ENCODE measurements at places on chromosomes 3 and 15. TPM values are rescaled to one million over a fixed set of nuclear protein-coding genes. Genes with fewer than 3 reads are reported as not detected.
A peak's percentile ranks its signal among the peaks of the same experiment; 100 is the strongest.

LRRC15 gene
- not detected for total RNA-seq

GRCh38 chr15:94445566-94446160 lies 214.3 kb downstream of the MCTP2 start:
- H3K4me3 ChIP-seq = no peak overlapping the region
- H3K27me3 ChIP-seq = no peaks in the 10 kb centered on the region
- no peaks in the 10 kb centered on the region for H3K36me3 ChIP-seq
- no peak overlapping the region for H3K27ac ChIP-seq
- H3K4me1 ChIP-seq = no peaks in the 10 kb centered on the region

DNA sequence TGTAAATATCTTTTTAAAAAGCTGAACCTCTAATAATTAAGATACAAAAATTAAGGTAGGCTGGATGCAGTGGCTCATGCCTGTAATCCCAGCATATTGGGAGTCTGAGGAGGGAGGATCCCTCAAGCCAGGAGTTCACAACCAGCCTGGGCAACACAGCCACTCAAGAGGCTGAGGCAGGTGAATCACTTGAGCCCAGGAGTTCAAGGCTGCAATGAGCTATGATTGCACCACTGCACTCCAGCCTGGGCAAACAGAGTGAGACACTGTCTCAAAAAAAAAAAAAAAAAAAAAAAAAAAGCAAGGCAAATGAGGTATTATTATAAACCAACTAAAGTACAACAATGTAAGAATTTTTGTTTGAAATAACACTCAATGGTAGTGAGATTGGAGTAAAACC lies 47.6 kb downstream of the EFHB start:
- no peak overlapping the region for H3K4me3 ChIP-seq
- H3K4me1 ChIP-seq = no peaks in the 10 kb centered on the region

PLA2G4B gene
- 5.9 TPM for total RNA-seq

GRCh38 chr15:56286213-56286612 lies 42.5 kb upstream of the RFX7 start:
- no peak for DNase-seq
- no peaks in the 10 kb centered on the region for H3K27me3 ChIP-seq
- H3K27ac ChIP-seq = no peak overlapping the region
- H3K36me3 ChIP-seq = no peaks in the 10 kb centered on the region

SHC4 gene
- 5.7 TPM for total RNA-seq

EXD1 gene
- not detected for total RNA-seq

BTLA gene
- 14.8 TPM for total RNA-seq

CHRNB4 gene
- total RNA-seq = not detected

DNA sequence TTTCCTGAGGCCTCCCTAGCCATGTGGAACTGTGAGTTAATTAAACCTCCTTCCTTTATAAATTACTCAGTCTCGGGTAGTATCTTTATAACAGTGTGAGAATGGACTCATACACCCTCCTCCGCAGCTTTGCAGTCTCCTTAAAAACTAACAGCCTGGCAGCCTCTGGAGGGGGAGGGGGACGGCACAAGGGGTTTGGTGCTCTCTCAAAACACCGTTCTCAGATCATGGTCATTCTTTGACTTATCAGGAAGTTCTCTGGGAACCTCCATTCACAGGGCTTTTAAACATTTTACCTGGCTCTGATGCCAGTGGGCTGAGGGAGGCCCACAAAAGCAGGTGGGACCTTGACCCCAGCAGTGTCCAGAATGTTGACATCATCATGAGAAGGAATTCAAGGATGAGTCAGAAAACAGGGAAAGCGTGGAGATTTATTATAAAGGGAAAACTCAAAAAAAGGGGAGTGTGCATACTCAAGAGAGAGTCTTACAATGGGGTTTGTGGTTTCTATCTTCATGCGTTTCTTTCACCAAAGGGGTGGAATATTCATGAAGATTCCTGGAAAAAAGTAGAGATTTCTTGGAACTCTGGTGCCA lies 43.9 kb downstream of the ONECUT1 start:
- no peaks in the 10 kb centered on the region for H3K4me1 ChIP-seq
- no peak overlapping the region for H3K4me3 ChIP-seq
- no peaks in the 10 kb centered on the region for H3K27me3 ChIP-seq
- H3K36me3 ChIP-seq = no peaks in the 10 kb centered on the region

GRCh38 chr15:90266485-90266884 lies 1.0 kb downstream of the NGRN start:
- DNase-seq = no peak
- peaks cover 21% of the 10 kb centered on the region for H3K36me3 ChIP-seq
- H3K27me3 ChIP-seq = no peaks in the 10 kb centered on the region
- H3K4me3 ChIP-seq = peak overlapping the region; percentile 87
- peak overlapping the region; percentile 96 for H3K27ac ChIP-seq

THBS1 gene
- total RNA-seq = 6.6 TPM

- no peak for DNase-seq
- no peaks in the 10 kb centered on the region for H3K27me3 ChIP-seq
- H3K4me1 ChIP-seq = no peaks in the 10 kb centered on the region
- H3K27ac ChIP-seq = no peak overlapping the region
These were observed 362.2 kb upstream of the SLCO3A1 start for GRCh38 chr15:91491101-91491950.

GOLGA8T gene
- total RNA-seq = not detected

DNA sequence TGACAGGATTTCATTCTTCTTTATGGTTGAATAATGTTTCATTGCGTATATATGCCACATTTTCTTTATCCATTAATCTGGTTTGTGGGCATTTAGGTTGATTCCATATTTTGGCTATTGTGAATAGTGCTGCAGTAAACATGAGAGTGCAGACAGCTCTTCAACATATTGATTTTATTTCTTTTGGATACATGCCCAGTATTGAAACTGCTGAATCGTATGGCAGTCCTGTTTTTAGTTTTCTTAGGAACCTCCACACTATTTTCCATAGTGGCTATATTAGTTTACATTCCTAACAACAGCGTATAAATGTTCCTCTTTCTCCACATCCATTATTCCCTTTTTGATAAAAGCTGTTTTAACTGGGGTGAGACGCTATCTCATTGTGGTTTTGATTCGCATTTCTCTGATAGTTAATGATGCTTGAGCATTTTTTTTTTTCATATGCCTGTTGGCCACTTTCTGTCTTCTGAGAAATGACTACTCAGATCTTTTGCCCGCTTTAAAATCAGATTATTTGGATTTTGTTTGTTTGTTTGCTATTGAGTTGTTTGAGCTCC lies 21.7 kb downstream of the AQP9 start:
- no peak for DNase-seq
- H3K27ac ChIP-seq = no peak overlapping the region
- H3K4me1 ChIP-seq = no peaks in the 10 kb centered on the region
- no peaks in the 10 kb centered on the region for H3K36me3 ChIP-seq
- no peaks in the 10 kb centered on the region for H3K27me3 ChIP-seq

FAM107A gene
- total RNA-seq = not detected

ALDH1A3 gene
- total RNA-seq = not detected

Measured in CD8-positive, alpha-beta memory T cell (primary cell).